SIG-M5 (cell line): ENCODE measurements at places on chromosomes 4 and X.

GRCh38 chrX:3244955-3245354 lies 101.5 kb downstream of the MXRA5 start:
- DNase-seq: no peak

GRCh38 chrX:78665342-78665741 lies 6.2 kb upstream of the RTL3 start:
- no peak for DNase-seq

GRCh38 chr4:88251924-88252323 lies 32.4 kb downstream of the PPM1K start:
- DNase-seq: no peak

DNA sequence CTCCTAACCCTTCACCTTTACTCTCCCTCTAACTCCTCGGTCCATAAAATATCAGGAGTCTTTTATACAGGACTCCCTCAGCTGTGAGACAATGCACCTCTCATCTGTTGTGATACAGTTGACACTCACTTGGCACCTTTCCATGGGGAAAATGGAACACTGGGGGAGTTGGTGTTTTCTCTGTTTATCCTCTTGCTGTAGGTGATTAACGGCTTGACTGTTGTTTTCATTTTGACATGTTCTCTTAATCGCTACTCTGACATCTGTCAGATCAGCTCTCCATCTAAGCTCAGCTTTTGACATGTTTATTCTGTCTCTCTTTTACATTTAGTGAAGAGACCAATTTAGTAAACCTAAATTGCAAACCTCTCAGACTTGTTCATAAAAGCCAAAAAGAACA lies 604.8 kb downstream of the TRAM1L1 start:
- DNase-seq: no peak

- no peak for DNase-seq
Observed at GRCh38 chrX:9635803-9636202, 129.8 kb downstream of the GPR143 start.
